ENCODE measurements at places on chromosomes 2 and 18.

- peak; percentile 31 for DNase-seq
Observed at GRCh38 chr2:70596739-70597138, 43.1 kb upstream of the TGFA start.

DNA sequence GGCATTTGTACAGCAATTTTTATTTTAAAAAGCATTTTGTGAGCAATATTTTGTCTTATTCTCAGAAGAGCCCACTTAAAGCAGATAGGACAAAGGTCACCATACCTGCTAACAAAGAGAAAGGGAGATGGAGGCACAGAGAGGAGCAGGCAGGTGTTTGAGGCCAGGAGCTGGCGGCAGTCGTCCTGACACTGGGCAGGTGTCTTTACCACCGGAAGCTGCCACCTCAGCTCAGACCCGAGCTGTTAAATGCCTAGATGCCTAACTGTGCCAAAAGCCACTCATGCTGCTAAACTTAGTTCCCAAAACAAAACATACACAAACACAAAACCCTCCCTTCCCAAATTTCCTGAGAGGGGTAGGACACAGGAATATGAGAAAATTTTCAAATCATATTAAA lies 120.9 kb downstream of the CNTNAP5 start:
- no peak for DNase-seq

GRCh38 chr2:187478719-187479118 lies 30.7 kb upstream of the CALCRL start:
- no peak for DNase-seq

- DNase-seq, result no peak
Observed at GRCh38 chr18:62521593-62521992, 1.2 kb upstream of the ZCCHC2 start.

- DNase-seq, result no peak
Observed at GRCh38 chr2:114010001-114010400, 120.1 kb downstream of the ACTR3 start.

DNA sequence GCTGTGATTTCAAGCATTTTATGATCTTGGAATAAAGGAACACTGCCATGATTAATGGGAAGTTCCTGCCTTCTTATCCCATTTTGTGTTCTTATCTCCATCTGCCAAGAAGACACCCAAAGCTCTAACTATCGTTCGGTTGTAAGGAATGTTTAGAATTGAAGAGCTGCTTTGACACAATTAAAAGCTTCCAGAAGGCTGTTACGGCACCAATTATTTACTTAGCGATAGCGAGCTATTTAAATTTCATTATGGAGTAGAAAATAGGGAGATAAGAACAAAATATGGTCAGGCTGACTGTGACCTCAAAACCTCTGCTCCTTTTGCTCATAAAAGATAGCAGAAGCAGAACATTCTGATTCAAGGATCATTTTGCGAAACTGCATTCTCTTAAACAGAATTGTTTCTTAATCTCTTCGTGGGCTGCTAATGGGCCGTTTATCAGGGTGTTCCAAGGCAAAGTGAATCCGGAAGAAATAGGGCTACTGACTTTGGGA lies 101.6 kb downstream of the SLC4A3 start:
- no peak for DNase-seq

DNA sequence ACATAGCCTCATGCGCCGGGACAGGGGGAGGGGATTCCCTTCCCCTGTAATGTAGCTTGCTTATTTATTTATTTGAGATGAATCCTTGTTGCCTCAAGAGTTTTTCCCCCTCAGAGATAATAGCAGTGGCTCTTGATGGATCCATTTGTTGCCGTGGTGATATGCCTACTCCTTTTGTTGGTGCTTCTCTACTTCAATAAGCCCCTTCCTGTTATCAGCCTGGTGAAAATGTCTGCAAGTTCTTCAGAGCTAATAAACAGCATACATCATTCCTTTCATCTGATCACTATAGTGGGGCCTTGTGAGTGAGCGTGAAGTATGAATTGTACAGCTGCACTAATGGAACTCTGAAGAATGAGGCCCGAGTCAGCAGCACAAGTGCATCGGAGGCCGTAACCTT lies 19.4 kb downstream of the FZD5 start:
- no peak for DNase-seq

GRCh38 chr2:96763511-96764252 lies 3.0 kb downstream of the CNNM4 start:
- no peak for DNase-seq

GRCh38 chr2:237073552-237073951 lies 12.1 kb upstream of the COPS8 start:
- DNase-seq, result peak; percentile 67
